OCI-M1 (cell line): ENCODE measurements at places on chromosomes 6 and 20.
A peak's percentile ranks its signal among the peaks of the same experiment; 100 is the strongest.

DNA sequence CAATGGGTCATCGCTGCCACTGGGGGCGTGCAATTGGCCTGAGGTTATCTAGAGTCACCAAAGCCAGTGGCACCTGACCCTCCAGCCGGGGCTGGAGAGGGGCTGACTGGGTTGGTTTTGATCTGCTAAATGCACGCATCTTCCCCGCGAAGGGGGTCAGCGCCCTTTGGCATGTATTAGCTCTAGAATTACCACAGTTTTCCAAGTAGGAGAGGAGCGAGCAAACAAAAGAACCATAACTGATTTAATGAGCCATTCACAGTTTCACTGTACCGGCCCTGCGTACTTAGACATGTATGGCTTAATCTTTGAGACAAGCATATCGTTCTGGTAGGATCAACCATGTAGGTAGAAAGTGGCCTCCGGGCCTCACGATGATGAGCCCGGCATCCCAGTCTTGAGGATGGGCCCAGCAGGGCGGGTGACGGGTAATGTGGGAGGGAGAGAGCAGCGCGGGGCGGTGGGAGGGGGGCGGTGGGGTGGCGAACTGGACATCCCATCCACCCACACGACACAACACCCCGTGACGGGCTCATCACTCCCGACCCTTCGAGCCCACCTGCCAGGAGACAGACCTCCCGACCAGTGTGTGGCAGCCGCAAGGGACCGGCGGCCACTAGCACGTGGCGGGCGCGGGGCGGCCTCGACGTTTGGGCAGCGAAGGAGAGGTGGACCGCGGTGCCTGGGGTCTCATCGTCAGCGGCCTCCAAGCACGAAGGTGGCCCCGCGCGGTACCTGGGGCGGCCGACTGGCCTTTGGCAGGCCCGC, 1957.5 kb upstream of the DEFB115 start:
- DNase-seq = no peak

- peak; percentile 56 for DNase-seq
Observed at GRCh38 chr20:14879020-14879697, 541.7 kb upstream of the FLRT3 start.

DNA sequence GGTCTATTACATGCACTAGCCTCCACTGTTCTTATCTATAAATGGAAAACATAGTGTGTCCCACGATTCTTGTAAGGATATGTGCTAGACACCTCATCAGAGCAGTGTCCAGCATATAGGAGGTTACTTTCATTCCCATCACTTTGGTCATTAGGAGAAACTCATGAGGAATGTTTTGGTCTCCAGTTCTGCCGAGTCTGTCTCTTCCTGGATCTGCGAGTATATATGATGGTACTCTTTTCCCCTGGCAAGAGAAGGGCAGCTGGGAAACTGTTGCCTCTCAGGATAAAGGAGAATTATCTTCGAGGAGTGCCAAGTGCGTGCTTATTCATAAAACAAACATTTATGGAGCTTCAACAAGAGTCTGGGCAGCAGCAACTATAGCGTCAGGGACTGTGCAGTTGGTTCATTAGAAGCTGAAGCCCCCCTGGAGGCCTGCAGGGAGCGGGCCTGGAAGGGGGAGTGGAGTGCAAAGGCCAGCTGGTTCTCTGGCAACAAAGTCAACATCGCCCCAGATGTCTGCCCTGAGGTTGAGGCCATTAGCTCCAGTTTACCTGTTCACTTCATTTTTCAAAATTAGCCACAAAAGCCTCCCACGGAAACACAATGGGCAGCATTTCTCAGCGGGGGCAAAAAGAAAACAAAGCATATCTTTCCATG, 811.9 kb downstream of the MAFB start:
- no peak for DNase-seq

DNA sequence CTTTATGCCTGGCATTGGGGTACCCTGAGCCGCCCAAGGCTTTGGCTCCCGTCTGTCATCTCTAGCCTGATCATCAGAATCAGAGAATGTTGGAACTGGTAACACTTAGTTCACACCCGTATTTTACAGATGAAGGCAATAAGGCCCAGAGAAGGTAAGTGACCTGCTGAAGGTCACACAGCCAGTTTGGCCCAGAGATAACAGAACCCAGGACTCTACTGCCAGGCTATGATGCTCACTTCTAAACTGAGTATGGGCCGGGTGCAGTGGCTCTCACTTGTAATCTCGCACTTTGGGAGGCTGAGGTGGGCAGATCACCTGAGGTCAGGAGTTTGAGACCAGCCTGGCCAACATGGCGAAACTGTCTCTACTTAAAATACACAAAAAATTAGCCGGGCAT, 1.8 kb upstream of the TGM6 start:
- no peak for DNase-seq

GRCh38 chr6:3409699-3410384, 47.0 kb downstream of the SLC22A23 start:
- DNase-seq = peak; percentile 93

GRCh38 chr6:33073431-33073871, at the start of gene HLA-DPA1:
Gene HLA-DPA1, minus strand, starts transcription at chr6:33073649.
- peak; percentile 92 for DNase-seq

DNA sequence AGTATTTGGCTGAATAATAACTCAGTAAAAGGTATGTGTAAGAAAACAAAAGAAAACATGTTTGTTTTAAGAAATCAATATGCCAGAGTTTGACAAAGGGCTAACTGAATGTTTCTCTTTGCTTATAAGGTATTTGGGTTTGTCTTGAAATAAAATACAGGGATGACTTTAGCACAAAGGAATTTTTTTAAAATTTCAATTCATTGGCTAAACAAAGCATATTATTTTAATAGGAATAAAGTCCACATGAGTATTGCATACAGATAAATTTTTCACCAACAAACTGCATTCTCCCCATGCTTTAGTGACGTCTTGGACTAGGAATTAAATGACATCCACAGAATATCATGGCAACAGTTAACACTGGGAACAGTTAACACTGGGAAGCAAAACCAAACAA, 480.0 kb upstream of the JAG1 start:
- DNase-seq = no peak

- no peak for DNase-seq
Observed at GRCh38 chr20:12049125-12049524, 131.4 kb downstream of the BTBD3 start.

DNA sequence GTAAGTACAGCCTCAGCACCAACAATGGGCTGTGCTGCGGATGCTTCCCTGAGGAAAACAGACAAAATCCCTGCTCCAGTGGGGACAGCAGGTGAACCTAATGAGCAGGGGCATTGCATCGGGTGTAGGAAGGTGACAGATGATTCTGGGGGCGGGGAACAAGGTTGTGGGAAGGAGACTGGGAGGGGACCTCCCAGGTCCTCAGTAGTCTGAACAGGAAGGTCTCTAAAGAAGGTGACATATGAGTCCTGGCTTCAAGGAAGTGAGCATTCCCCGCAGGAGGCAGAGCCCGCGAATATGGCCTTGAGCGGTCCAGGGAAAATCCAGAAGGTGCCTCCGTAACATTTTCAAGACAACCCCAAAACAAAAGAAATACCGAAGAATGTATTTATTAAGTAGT, 19.4 kb downstream of the ULBP1 start:
- no peak for DNase-seq

- peak; percentile 60 for DNase-seq
Observed at GRCh38 chr6:129475477-129476247, 234.3 kb downstream of the ARHGAP18 start.

- DNase-seq = no peak
Observed at GRCh38 chr6:72976484-72976883, 248.8 kb downstream of the KHDC1L start.

DNA sequence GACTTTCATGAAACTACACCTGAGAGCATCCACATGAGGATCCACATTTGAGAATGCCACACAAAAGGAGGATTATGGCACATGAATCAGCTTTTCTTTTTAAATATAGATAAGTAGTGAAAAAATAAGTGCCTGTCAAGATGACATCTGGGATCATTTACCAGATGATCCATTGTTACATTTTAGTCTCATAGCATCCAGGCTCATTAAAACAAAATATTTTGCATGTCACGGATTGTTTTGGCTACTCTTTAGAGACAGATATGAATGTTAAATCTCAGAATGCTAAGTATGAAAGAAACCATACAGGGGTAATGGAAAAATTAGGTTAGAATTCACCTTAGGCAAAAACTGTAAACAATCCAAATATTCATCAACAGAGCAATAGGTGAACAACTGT, 66.7 kb downstream of the MYO6 start:
- DNase-seq = no peak

DNA sequence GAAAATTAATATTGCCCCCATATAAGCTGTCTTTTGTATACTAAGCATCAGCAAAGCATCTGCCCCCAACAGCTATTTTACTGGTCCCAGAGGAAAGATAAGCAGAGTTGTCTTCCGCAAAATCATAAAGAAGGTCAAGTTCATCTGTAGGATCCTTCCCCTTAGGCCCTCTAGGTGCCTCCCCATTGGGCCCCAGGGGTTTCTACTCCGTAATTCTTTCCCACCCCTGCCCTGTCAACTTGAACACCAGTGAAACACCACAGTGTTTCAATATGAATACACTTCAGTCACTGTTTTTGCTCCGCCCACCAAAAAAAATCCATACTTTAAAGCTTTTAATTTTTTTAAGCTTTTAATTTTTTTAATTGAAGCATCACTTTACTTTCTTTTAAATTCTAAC, 159.2 kb downstream of the ATXN1 start:
- DNase-seq = no peak

DNA sequence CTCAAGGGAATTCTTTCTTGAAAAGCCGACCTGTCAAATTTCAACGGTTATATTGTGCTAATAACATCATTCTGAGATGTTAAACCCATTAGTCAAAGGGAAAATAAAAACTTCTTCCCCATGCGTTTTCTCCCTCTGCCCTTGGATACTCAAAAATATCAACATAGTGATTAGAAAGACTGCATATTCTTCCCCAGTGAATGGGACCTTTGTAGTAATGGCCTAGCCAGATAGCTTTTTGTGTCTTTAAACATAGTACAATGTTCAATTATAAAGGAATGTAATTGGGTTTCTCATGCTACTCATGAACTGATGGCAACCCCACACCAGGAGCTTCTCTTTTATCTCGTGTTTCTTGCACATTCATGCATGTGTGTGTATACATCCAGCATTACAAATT, 69.4 kb downstream of the PHACTR1 start:
- no peak for DNase-seq

DNA sequence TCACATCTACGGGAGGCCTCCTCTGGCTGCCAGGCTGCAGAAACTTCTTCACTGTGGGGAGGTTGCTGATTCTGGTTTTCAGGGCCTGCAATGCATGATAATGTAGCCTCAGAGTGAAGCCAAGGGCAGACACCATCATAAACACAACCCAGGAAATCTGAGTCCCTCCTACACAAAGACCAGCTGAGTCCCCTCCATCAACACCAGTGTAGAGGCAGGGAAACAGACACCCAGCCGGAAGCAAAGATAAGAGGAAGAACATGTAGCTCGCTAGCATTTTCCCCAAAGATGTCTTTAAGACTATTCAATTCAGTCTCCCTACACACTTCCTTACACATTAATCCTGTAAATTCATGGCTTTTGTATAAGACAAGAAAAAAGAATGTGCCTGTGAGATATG, 23.6 kb downstream of the GSTA2 start:
- DNase-seq = no peak

DNA sequence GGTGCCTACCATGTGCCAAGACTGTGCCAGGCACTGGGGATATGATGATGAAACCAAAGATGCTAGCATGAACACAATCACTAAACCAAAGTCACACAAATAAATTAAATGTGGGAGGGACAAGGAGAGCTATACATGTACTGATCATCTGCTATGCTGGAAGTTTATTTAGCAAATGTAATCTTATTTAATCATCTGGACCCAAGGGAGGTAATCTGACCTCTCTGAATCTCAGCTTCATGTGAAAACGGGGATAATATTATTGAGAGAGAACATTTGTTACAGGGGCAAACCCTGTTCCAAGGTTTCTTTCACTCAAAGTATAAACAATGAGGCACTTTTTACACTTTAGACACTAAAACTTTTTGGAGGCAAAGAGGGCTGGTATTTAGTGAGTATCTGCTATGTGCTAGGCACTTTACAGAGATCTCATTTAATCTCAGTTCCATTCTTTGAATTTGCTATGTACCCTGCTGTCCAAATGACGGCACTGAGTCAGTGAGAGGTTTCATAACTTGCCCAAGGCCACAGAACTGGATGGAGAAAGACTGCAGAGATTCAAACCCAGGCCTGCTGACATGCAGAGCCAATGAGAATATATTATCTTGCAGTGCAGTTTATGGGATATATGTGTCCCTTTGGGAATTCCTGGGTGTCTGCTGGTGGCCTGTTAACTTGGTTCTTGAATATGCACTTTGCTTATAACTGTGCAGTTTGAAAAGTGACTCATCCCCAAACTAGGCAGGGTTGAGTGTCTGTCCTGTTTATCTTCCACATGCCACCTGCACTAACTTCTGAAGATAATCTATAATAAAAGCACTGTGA, 3.3 kb upstream of the ASXL1 start:
- DNase-seq = peak; percentile 42

GRCh38 chr6:157068691-157069324, 254.5 kb downstream of the TMEM242 start:
- no peak for DNase-seq

DNA sequence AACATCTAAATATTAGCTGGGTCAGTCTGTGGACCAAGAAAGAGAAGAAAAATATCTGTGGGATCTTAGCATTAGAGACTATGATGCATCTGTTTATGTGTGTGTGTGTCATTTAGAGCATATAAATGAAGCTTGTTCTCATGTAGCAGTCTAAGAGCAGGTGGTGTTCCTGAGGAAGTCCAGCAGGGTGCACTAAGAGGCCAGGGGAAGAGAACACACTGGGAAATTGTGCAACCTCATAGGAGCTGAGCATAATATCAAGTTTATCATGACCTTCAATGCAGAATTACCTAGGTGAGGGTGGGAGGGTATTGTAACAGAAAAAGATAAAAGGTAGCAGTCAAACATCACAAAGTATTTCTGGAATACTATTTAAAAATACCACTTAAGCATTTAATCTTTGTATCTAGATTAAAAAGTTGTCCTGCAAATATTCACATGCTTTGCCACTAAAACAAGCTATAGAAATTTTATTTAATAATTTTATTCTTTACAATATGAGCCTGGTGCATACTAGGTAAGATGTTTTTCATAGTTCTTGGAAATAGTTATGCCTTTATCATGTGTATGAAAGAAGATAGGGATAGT, 80.5 kb downstream of the SMPDL3A start:
- peak; percentile 85 for DNase-seq

DNA sequence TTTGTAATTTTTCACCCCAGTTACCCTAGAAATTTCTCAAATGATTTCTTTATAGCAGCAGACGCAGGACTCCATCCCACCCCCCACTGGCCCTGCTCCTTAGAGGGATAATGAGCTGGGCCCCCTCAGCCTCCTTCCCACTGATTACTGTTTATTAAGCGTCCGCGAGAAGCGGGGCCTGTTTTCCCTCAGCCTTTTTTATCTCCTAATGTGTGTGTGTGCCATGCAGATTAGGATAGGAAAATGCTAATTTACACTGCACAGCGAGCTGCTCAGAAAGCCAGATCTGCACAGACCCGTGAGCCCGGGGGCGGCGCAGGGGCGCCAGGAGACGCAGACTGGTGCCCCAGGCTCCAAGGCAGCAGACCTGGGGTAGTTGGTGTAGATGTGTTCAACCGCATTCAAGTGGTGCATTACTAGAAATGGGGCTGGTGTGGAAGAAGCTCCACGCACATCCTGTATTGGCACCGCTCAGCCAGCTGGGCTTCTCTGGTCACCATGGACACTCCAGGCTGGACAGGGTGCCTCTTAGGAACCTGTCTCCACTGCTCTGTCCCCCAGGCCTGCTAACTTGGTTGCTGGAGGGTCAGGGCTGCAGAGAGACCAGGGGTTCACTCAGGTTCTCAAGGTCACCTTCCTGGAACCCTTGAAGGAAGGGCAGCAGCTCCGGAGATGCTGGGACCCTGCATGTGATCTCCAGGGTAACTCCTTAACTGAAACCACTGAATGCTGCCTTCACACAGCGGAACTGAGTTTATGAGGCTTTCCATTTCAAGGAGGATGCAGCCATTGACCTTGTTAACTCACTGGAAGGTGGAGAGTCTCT, 256.3 kb downstream of the ERMARD start:
- no peak for DNase-seq
